ENCODE measurements at places on chromosomes 11 and 22.

- DNase-seq: no peak
Observed at GRCh38 chr11:94131047-94131717, 2.5 kb downstream of the PANX1 start.

DNA sequence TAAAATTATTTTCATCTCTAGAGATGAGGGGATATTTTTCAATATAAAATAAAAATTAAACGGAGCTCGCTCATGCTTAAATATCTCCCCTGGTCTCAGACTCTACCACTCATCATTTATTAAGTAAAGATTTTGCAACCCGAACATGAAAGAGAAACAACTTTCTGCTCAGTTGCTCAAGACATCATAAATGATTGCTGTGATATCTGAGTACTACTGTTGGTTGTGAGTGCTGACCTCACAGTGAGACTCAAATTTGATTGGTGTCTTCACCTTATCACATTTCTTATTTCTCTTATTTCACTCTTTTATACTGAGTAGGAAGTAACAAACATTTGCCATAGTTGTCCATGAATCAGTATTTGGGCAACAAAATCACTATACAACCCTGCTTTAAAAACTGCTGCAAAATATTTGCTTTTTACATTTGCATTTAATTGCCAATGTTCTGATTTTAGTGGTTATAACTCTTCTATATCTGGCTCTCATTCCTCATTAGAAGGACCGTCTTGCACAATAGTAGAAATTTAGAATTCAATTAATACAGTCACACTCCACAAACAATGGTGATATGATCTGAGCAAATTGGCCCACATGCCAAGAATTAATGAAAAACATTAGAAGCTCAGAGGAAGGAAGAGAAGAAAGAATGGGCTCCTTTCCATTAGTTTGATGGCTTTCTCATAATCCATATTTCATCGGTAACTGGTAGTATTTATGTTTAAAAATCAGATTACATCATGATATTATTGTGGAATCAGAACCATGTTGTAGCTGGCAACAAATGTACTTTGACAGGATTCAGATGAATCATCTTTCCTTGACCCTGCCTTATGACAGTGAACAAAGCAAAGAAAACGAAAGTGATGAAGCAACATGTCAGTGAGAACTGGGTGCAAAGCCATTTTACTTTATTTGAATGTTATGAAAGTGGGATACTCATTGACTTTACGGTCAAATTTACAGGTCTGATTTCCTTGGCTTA lies 973.6 kb upstream of the TENM4 start:
- DNase-seq: no peak

DNA sequence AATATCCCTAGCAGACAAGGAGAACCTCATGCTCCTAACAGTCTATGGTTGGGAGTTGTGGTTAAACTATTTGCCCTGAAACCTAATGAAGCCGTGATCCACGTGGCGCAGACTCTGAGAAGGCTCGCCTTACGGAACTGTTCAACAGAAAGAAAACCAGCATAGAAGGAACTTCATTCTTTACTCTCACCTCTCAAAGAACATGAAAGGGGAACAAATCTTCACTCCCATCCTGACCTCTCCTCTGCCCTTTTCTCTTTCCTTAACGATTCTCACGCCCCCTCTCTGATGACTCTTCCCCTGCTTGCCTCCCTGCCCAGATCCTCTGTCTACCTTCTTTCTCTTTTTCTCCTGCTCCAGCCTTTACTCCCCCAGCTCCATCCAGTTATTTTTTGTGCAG lies 54.2 kb downstream of the IRAG1 start:
- DNase-seq: no peak

DNA sequence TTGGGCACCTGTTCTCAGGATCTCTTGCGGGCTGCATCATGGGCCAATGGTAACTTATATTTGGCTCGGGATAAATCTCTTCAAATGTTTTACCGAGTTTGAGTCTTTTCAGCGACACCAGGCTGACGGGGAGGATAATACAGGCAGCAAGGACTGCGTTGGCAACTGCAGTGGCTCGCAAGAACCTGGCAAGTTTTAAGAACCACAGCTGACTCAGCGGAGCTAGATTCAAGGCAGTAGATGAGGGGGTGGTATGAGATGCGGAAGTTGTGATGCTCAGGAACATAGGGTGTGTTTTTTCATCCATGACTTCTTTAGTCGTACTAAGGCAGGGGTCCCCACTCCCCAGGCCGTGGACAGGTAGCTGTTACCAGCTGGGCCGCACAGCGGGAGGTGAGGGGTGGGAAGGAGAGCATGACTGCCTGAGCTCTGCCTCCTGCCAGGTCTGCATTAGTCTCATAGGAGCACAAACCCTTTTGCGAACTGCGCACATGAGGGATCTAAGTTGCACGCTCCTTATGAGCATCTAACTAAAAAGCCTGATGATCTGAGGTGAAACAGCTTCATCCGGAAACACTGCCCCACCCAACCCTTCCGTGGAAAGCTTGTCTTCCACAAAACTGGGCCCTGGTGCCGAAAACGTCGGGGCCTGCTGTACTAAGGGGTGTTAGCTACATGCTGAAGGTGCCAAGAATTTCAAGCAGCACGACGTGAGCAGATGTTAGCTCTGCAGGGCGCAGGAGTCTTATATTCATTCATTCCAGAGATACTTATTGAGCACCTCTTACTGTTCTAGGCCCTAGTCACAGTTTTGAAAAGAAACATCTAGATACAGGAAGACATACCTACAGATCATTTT lies 6.4 kb upstream of the JAM3 start:
- no peak for DNase-seq

- DNase-seq: no peak
Observed at GRCh38 chr22:27019827-27020226, 362.4 kb downstream of the MIAT start.

DNA sequence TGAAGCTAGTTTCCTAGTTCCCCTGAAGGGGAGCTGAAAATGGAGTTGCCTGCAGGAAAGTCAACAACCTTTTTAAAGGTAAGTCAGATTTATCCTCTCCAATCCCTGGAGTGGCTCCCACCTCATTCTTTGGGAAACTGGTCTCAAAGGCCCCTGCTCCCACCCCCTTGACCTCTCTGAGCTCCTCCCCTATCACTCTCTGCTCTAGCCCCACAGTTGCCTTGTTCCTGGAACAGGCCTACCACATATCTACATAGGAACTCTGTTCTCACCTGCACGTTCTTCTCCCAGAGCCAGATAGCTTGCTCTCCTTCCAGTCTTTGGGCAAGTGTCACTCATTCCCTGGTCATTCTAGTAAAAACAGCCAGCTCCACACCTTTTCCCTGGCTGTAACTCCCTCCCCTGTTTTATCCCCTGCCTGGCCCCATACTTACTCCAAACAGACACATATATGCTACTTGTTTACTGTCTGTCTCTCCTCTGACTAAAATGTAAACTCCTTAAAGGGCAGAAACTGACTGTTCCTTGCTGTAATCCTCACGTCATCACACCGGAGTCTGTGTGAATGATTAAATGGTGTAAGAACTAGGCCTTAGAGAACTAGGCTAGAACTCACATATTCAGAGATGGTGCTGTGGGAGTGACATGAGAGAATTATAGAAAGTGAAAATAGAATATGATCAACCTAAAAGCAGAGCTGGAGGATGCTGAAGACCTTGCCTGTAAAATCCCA lies 53.3 kb downstream of the TCF20 start:
- no peak for DNase-seq

DNA sequence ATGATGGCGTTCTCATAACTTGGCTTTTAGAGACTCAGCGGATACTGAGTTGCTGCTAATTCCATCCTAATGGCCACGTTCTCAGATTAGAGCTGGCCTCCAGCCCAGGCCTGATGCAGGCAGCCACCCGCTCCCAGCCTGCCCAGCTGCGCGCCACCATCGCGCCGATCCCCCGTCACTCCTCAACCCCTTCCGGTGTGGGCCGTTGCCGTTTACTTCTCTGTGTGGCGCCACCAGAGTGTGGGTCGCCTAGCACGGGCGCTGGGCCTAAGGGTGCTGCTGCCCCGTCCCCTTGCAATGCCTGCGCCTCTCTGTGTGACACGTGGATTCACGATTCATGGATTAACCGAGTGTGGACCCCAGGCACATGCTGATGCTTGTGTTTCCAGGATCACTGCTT lies 1116.0 kb downstream of the BRD1 start:
- no peak for DNase-seq

- DNase-seq: no peak
Observed at GRCh38 chr22:38172832-38173640, 8.6 kb downstream of the PLA2G6 start.

GRCh38 chr11:109303342-109303741 lies 118.6 kb upstream of the C11orf87 start:
- no peak for DNase-seq

GRCh38 chr11:117127171-117127901 lies 16.8 kb upstream of the PAFAH1B2 start:
- no peak for DNase-seq

- DNase-seq: peak; percentile 18
Observed at GRCh38 chr11:60130496-60130895, 42.0 kb downstream of the MS4A2 start.

All from nephron progenitor cell (in vitro differentiated cells).